ENCODE measurements at places on chromosomes 2 and 18.

DNA sequence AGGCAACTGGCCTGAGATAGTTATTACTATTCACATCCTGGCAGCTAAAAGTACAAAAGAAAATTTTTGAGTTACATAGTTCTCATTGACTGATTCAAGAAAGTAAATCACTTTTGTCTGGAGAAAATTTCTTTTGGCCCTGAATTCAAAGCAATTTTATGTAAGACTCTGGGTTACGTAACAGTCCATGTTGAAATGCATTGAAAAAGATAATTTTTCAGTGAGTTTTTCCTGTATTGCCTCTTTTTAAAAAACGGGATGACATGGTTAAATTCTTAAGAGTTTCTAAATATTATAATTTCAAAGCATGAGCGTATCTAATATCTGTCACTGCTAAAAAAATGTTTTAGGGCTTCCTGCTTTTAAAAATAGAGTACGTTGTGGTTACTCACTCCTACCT, 72.7 kb downstream of the ANKRD12 start:
- no peak for DNase-seq

- no peak for DNase-seq
Measured at GRCh38 chr2:175439416-175439815, 257.9 kb upstream of the ATP5MC3 start.

GRCh38 chr2:129936334-129936934, 43.0 kb upstream of the RAB6C start:
- no peak for DNase-seq

GRCh38 chr2:221282386-221282785, 289.7 kb downstream of the EPHA4 start:
- no peak for DNase-seq

DNA sequence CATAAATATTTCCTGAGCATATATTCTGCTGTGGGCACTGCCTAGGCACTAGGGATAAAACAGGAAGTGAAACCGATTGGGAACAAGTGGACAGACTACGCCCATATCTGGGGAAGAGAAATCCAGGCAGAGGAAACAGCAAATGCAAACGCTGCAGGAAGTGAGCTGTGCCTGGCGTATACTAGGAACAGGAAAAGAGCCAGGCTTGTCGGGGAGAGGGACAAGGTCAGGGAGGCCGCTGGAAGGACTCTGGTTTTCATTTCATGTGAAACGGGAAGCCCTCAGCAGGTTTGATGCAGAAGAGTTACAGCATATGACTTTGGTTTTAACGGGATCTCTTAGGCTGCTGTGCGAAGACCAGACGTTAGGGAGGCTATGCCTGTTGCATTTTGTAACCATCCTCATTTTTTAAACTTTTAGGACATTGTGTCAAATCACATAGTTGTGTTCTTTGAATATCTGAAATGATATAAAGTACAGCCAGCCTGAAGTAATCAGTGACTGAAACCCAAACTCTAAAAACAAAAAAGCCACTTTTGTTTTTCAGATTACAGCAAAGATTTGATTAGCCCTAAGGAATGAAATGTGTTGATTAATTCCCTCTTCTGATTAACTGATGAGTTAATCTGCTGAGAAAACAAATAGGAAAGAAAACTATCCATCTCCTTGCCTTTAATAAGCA, 110.2 kb upstream of the PIEZO2 start:
- no peak for DNase-seq

Data from stimulated activated CD8-positive, alpha-beta memory T cell treated with anti-CD3 and anti-CD28 coated beads, Interleukin-4, amount 100 ng/mL, for 4 hours (primary cell).